T follicular helper cell (primary cell): ENCODE measurements at places on chromosomes 16 and 17.

DNA sequence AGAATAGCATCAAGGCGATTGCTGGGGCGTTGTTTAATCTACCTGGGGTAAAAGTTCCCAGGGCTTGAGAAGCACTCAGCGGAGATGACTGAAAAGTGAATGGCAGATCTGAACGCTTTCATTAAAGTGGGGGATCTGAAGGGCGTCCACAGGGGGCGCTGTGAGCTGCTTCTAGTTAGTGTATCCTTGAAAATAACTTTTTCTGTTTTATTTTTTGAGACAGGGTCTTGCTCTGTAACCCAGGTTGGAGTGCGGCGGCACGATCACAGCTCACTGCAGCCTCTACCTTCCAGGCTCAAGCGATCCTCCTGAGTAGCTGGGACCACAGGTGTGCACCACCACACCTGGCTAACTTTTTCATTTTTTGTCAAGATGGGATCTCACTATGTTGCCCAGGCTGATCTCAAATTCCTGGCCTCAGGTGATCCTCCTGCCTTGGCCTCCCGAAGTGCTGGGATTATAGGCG is 360.4 kb downstream of the SEC14L1 start:
- no peak for DNase-seq

GRCh38 chr17:55661256-55661758 is 61.4 kb downstream of the TMEM100 start:
- DNase-seq, result no peak

DNA sequence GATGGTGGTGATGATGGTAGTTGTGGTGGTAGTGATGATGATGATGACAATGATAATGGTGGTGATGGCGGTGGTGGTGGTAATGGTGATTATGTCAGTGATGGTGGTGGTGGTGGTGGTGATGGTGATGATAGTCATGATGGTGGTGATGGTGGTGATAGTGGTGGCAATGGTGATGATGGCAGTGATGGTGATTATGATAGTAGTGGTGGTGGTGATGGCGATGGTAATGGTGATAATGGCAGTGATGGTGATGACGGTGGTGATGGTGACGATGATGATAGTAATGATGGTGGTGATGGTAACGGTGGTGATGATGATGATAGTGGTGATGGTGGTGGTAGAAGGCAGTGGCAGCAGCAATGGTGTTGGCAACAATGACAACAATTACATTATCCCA is 55.3 kb downstream of the RBFOX3 start:
- no peak for DNase-seq

GRCh38 chr17:50269477-50270434 is 4.5 kb upstream of the TMEM92 start:
- peak; percentile 33 for DNase-seq

GRCh38 chr16:73054813-73055482 is 7.0 kb upstream of the ZFHX3 start:
- DNase-seq, result no peak

DNA sequence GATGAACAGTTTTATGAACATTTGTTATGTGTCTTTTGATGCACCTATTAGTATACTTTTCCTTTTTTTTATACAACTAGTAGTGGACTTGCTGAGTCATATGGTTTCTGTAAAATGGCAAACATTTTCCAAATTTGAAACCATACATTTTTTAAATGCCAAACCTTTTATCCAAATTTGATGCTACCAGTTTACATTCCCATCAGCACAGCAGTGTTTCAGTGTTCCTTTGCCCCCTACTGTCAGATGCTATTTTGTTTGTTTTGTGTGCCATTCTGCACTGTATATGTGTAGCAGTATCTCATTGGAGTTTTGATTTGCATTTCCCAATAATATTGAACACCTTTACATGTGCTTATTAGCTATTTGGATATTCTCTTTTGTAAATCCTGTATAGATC is 219.4 kb downstream of the TANC2 start:
- no peak for DNase-seq

- DNase-seq, result no peak
Observed at GRCh38 chr16:4067262-4068001, 48.8 kb downstream of the ADCY9 start.

- DNase-seq, result no peak
Observed at GRCh38 chr17:69093279-69093789, 32.6 kb upstream of the ABCA9 start.

- no peak for DNase-seq
Observed at GRCh38 chr17:79991924-79992648, 43.6 kb downstream of the TBC1D16 start.

GRCh38 chr16:61936522-61936921 is 99.7 kb downstream of the CDH8 start:
- no peak for DNase-seq

DNA sequence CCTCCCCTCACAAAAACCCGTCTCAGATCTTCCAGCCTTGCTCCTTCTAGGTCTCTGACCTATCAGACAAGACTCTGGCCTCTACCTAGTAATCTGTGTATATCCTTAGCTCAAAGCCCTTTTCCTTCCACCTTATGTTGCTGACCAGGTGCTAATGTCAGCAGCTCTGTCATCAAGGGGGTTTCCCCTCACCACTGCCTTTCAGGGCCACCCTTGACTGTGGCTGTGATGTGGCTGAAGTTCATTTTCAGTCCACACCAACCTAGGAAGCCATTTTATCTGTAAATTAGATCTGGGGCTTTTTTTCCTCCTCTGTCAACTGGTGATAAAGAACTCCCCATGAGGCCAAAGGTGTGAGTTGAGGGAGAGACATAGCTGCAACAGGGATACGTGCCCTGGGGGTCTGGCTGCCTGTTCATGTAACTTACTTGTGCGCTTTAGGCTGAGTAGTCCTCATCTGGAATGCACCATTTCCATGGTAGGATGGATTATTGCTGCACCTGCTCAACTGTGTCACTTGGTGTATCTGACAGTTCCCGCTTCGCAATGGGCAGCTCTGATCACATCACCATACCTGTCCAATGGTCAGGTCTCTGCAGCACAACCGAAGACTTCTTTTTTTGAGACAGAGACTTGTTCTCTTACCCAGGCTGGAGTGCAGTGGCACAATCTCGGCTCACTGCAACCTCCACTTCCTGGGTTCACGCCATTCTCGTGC is 14.7 kb upstream of the RUNDC3A start:
- DNase-seq, result no peak

DNA sequence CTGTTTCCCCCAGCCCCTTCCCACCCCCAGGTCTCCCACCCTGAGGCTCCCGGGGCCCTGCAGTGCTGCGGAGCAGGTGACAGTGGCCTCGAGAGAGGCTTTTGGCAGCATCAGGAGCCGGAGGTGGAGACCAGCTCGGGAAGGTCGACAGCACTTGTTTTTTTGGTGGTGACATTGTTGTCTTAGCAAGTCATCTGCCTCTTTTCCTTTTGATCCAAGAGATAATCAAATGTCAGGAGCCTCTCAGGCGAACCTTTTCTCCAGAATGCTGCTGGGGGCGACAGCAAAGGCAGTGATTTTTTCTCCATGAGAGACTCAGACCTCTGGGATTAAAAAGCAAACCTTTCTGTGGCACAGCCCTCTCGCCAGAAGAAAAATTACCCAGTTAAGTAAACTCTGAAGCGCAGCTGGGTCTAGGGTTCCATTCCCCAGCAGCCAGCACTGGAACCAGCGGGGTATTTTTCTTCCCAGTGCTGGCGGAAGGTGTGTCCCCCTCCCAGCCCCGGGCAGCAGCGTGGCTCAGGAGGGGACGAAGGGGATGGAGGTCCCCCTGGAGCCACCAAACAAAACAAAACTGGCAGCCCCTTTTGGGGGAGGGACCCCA is 37.2 kb downstream of the GRIN2C start:
- DNase-seq, result no peak

- no peak for DNase-seq
Observed at GRCh38 chr17:54029986-54030385, 207.3 kb downstream of the KIF2B start.
